Myocyte (in vitro differentiated cells): ENCODE measurements at places on chromosomes 12 and 14.

GRCh38 chr12:121093487-121093891 is 39.2 kb upstream of the P2RX7 start:
- no peak for DNase-seq

DNA sequence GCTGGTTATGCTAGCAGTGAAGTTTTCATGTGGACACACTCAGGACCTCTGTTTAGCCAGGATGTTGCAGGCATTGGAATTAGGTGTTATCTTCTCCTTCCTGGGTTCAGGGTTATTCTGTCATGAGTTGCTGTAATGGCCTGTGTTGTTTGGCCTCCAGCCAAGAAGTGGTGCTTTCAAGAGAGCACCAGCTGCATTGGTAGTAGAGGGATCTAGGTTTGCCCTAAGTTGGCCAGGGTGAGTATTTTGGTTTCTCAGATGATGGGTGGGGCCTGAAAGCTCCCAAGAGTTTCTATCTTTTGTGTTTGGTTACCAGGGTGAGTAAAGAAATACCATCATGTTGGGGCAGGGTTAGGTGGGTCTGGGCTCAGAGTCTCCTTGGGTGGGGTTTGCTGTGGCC is 2.7 kb upstream of the GZMH start:
- no peak for DNase-seq

GRCh38 chr14:60349663-60350365 is 100.8 kb downstream of the PPM1A start:
- DNase-seq = peak; percentile 72

GRCh38 chr14:101328412-101329028 is 232.8 kb upstream of the DIO3 start:
- no peak for DNase-seq

DNA sequence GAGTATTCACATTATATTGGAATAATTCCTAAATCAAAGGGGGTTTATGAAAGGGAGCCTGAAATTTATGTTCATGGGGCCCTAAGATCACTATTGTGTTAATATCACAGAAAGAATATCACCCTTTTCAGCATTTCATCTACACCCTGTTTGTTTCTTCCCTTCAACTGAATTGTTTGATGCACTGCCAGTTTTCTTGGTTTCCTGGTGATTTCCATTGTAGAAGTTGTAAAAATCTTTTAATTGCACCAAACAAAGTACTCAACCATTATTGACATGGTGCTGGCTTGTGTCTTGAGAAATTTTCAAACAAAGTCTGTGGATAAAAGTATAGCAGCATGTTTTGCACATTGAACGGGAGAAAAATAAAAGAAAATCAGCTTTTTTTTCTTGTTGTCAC is 154.8 kb upstream of the PRKD1 start:
- no peak for DNase-seq

DNA sequence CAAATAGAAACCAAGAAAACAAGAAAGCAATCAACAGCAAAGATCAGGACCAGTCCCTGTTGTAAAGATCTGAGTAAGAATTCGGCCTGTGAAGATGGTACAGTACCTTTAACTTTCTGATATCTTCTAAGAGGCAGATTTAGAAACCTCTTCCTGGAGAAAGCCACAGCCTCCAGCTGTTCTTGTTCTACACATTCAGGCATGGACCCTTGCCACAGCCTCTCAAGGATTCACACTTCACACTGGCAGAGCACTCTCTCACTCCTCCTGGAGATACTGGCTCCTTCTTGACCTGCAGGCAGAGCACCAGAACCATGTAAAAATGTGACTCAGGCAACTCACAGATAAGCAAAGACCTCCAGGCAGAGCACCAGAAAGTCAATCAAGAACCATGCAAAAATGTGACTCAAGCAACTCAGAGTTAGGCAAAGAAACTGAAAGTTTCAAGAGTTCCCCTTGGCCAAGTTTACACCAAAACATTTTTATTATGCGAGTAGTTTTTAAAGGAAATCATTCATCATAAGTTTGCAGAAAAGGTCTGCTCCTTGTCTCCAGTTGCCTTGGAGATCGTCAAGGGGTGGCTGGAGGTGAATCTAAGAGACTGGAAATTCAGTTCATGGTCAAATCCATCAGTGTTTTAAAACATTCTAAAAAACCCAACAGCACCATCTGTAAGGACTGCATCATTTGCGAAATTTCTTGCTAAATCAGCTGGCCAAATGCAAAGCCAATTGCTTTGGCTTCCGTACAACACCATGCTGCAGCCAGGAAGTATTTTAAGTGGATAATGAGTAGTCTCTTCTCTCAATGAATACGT is 119.3 kb upstream of the MDM1 start:
- peak; percentile 35 for DNase-seq

DNA sequence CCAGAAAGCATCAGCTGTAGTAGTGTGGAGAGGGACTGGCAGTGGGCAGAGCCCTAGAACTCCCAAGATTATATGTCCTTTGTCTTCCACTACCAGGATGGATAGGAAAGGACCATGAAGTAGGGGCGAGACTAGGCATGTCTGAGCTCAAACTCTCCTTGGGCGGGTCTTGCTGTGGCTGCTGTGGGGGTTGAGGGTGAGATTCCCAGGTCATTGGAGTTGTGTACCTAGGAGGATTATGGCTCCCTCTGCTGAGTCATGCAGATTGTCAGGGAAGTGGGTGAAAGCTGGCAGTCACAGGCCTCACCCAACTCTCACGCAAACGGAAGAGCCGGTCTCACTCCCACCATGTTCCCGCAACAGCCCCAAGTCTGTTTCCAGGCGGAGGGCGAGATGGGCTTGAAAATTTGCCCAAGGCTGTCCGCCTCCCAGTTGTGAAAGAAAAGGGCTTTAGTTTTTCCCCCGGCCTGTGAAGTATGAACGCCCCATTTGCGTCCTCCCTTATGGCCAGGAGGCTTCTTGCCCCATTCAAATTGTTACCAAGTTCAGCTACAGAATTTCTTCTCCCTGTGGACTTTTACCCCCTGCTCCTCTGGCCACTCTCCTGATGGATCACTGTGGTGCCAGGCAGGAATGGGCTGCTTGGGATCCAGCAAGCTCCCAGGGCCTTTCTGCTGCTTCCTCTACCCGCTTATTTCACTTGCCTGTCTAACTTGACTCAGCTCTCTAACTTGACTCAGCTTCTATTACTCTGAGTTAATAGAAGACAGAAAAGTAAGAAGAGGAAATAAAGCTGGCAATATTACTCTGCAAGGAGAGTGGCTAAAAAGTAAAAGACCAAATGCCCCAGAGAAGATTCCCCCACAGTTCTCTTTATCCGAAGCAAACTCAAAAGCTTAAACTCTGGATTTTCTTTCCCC is 159.3 kb downstream of the SLC2A13 start:
- no peak for DNase-seq

DNA sequence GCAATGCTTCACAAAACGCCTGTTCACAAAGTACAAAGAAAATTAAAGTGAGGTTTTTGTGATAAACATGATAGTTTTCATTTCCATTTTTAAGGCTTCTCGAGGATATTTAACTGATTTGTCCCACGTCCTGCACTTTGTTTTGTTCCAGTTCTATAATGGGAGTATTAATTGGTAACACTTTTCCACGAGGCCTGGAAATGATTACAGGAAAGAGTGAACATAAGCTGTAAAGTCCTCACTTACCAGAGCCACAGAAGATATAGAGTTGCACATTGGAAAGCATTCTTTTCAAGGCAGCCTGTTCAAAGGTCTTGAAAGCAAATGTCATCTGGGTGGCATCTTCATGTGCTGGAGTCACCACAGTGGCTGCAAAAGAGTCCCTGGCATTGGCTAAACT is 1236.6 kb downstream of the BCL11B start:
- DNase-seq = no peak

DNA sequence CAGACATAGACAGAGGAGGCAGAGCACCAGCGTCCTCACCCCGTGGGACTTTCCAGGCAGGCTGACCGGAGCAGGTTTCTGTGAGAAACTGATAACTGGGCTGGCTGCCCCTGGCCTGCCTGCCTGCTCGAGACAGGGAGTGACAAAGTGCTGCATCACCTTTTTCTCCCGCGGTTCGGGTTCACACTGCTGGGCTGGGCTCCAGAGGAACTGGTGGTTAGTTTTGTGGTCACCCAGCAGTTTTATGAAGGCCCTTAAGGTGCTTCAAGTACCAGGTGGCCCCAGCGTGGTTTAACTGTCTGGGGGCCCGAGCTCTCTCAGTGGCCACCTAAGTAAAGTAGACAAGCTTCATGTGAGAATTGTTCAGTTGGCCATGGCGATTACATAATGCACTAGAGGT is 1073.6 kb downstream of the BCL11B start:
- DNase-seq = no peak

DNA sequence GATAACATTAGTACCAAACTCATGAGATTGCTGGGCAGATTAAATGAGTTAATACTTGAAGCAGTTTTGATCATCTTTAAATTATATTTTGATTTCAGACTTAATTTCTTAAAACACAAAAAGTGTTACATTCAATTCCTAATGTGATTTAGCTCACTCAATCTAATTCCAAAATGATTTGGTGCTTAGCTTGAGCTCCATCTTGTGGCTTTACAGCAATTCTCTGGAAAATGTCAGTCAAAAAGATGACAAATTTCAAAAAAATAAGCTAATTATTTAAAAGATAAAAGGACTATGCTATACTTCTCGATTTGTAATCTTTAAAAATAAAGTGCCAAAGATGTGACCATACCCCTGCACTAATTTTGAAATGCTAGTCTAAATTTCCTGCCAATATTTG is 10.1 kb downstream of the LLPH start:
- DNase-seq = no peak

DNA sequence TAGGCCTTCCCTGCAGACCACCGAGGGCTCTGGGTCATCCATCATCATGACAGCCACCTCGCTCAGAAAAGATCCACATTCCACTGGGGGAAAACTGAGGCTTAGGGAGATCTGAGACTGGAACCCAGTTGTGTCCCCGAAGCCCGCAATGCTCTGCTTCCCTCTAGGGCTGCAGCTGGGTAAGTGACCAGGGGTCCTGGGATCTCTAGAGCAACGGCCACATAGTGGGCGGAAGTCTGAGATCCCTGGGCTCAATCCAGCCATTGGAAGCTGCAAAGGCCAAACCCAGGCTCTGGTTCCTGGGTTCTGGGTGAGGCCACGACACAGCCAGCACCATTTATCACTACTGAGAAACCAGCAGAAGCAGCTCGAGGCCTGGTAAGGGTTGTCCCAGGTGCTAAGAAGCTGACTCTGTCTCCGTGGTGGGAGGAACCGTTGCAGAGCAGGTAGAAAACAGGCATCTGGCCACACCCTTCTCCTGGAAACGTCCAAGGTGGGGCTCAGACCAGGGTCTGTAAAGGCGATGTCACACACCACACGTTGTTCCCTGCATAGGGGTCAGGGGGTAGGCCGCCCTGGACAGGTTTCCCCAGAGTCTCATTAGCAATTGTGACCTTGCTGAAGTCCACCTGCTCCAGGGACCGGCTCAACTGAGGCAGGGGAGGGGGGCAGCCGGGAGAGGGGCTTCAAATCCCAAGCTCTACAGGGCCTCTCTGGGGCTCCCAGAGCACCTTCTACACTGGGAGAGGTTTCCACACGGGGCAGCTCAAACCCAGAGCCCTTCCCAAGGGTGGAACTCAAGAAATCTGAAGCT is 38.6 kb downstream of the BCL11B start:
- no peak for DNase-seq

DNA sequence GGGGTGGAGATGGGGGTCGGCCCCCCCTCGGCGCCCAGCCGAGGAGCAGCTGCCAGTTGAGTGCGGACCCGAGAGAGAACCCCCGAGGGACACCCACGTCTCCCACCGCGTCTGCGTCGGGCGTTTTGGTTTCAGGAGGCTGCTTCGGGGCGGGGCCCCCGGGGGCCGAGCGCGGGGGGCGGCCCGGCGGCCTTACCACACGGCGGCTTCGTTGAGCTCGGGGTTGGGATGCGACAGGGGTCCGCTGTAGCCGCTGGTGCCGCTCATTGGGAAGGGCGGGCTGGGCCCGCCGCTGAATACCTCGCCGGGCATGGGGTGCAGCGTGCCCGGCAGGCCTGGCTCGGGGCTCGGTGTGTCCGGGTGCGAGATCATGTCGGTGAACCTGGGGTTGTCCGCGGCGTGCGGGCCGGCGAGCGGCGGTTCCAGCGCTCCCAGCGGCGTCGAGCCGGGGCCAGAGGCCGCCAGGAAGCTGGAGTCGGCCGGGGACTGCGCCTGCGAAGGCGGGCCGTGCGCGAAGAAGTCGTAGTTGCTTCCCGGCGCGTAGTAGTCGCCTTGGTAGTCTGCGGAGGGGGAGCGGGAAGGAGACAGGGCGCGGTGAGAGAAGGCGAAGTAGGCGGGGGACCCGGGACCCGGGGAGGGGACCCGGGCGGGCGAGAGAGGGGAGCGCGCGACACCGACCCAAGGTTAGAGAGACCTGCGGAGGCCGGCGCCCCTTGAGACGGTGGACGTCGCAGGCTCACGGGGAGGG is 8.5 kb downstream of the LHX5 start:
- DNase-seq = no peak

- DNase-seq = no peak
These were observed 252.2 kb downstream of the SYT10 start for GRCh38 chr12:33187409-33187808.

GRCh38 chr14:30875788-30876053 is 1.4 kb downstream of the COCH start:
- DNase-seq = no peak

DNA sequence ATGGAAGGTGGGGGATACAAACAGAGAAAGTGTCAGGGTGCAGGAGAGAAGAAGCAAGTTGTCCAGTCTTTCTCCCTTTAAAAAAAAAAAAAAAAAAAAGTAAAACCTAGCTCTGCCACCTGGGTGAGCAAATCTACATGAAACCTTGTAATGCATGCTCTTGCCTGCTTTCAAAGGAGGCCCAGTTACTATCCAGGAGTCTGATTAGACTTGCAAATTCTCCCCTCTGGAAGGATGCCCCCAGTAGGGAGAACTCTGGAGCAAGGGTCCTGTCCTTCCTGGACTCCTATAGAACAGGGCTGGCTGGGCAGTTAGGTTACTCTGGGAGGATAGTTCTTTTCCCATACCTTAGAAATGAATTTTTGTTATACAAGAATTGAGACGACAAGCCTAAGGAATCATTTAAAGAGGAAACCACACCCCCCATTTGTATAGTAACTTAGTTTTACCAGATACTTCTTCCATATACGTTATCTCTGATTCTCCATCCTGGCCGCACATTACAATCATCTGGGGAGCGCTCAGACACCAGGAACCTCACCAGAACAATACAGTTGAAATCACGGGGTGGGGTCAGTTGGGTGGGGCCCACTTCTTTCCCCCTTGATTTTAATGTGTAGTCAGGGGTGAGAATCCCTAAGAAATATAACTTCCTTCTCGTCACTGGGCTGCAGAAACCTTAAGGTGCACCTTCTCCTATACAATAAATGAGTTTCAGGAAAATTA is 30.5 kb downstream of the RAB35 start:
- DNase-seq = no peak

DNA sequence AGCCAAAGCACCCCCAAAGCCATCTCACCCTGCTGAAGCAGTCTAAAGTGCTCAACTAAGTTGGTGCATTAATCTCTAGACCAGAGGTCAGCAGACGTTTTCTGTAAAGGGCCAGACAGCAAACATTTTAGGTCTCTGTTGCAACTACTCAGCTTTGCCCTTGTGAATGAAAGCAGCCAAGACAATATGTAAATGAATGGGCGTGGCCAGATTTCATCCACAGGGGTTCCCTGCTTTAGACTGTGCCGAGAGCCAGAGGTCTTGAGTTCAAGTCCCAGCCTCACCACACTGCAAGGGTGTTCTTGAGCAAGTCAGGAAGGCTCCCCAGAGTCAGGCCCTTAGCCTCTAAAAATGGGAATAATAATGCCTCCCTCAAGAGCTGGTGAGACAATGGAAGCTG is 166.2 kb downstream of the CHST11 start:
- DNase-seq = no peak
